ENCODE measurements at places on chromosomes 7 and 10. TPM values are rescaled to one million over a fixed set of nuclear protein-coding genes. Genes with fewer than 3 reads are reported as not detected.
A peak's percentile ranks its signal among the peaks of the same experiment; 100 is the strongest.

DNA sequence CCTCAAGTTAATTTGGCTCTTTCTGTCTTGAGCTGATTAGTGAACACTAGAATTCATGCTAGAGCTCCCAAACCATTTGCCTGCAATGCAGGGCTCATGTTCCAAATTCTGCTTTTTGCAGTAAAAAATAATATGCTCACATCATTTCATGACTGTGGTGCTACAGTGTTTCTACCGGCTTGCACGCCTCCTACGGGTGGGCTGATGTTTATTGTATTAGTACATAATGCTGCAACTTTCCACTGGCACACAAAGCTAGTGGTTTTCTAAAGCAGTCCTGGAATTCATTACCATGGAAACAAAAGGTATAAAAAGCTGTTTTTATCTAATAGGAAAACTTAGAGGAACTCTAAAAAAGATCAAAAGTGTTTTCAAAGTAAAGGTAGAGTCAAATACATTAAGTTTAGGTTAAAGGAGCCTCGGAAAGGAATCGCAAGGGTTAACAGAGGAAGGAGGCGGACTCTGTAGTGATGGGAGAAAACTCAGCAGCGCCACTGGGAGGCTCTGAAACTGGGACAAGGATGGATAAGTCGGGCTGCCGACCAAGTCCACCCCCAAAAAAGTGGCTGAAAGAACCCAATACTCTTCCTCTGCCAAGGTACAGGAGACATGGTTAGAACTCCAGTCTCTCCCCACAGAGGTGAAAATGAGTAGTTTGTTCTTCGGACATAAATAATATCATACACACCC, 25.9 kb downstream of the GRM8 start:
- H3K4me1 ChIP-seq, result no peaks in the 10 kb centered on the region
- H3K36me3 ChIP-seq, result no peaks in the 10 kb centered on the region
- no peak for DNase-seq
- no peaks in the 10 kb centered on the region for H3K27me3 ChIP-seq
- no peak overlapping the region for H3K27ac ChIP-seq

- DNase-seq, result no peak
- no peaks in the 10 kb centered on the region for H3K36me3 ChIP-seq
- no peaks in the 10 kb centered on the region for H3K27me3 ChIP-seq
- H3K27ac ChIP-seq, result peak overlapping the region; percentile 48
Measured at GRCh38 chr7:28389504-28390395, 22.6 kb upstream of the CREB5 start.

- H3K36me3 ChIP-seq, result no peaks in the 10 kb centered on the region
- no peak overlapping the region for H3K27ac ChIP-seq
- no peak overlapping the region for H3K4me3 ChIP-seq
Measured at GRCh38 chr10:20502903-20503585, 394.1 kb downstream of the NEBL start.

DNA sequence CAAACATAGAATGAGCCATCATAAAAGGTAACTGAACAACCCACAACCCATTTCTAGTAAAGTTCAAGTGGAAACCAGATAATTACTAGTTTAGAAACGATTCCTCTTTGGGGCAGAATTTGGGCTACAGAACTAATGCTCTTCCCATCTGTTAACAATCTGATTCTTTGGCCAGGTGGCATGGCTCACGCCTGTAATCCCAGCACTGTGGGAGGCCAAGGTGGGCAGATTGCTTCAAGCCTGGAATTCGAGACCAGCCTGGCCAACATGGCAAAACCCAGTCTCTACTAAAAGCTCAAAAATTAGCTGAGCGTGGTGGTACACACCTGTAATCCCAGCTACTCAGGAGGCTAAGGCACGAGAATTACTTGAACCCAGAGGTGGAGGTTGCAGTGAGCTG, 18.5 kb downstream of the CYP51A1 start:
- H3K27ac ChIP-seq, result no peak overlapping the region
- H3K4me3 ChIP-seq, result no peak overlapping the region
- H3K27me3 ChIP-seq, result no peaks in the 10 kb centered on the region
- no peak for DNase-seq
- no peaks in the 10 kb centered on the region for H3K4me1 ChIP-seq
- H3K36me3 ChIP-seq, result peaks cover 28% of the 10 kb centered on the region

DNA sequence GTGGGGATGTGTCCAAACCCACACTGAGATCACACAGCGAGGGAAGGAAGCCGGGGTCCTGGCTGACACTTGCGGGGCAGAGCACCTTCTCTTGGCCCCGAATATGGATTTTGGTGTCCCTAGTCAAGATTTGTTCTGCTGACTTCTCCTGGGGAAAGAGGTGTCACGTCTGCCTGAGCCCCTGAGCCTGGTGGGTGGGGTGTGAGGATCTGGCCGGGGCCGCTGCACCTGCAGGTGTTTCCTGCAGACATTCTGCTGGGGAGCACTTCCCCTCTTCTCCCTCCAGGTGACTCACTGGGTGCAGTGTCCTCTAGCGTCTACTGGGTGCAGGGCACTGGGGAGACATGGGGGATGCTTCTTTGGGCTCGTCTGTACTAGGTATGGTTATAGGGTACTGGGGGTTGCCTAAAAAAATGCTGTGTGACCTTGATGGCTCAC, 99.2 kb downstream of the GRK5 start:
- no peaks in the 10 kb centered on the region for H3K27me3 ChIP-seq
- H3K4me3 ChIP-seq, result no peak overlapping the region
- H3K36me3 ChIP-seq, result no peaks in the 10 kb centered on the region
- peaks cover 13% of the 10 kb centered on the region for H3K4me1 ChIP-seq

GRCh38 chr10:114517368-114518250, 113.3 kb upstream of the AFAP1L2 start:
- no peak for DNase-seq
- no peak overlapping the region for H3K27ac ChIP-seq
- no peaks in the 10 kb centered on the region for H3K36me3 ChIP-seq
- peaks cover 7% of the 10 kb centered on the region for H3K4me1 ChIP-seq
- no peak overlapping the region for H3K4me3 ChIP-seq
- H3K27me3 ChIP-seq, result no peaks in the 10 kb centered on the region

DNA sequence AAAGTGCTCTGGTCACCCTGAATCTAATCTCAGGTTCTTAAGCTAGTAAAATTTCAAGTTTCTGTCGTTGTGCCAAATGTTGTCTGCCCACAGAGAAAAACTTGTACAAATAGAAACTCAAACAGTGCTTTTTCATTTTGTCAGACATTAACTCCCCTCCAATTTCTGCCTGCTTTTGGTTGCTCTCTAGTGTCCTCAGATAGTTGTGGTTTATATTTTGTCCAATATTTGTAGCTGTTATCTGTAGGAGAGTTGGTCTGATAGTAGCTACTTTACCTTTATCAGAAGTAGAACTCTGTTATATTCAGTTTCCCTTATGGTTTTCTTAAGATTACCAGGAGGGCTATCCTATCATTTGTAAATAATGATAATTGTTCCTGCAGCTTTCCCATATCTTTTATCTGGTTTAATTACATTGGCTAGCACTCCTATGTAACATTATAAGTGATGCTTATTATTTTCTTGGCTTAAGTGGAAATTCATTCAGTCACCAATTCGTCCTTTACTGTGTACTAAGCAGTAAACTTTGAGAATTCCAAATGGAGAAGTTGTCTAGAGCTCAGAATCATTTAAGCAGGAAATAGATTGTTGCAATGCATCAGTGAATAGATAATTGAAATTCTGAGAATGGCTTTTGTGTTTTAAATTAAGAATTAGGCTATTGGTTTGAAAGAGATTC, 91.0 kb downstream of the ANKIB1 start:
- H3K4me3 ChIP-seq, result no peak overlapping the region
- no peak for DNase-seq
- no peaks in the 10 kb centered on the region for H3K4me1 ChIP-seq
- no peaks in the 10 kb centered on the region for H3K27me3 ChIP-seq

- no peaks in the 10 kb centered on the region for H3K36me3 ChIP-seq
- no peak for DNase-seq
- no peak overlapping the region for H3K27ac ChIP-seq
Measured at GRCh38 chr10:129545261-129545660, 78.2 kb downstream of the MGMT start.

DNA sequence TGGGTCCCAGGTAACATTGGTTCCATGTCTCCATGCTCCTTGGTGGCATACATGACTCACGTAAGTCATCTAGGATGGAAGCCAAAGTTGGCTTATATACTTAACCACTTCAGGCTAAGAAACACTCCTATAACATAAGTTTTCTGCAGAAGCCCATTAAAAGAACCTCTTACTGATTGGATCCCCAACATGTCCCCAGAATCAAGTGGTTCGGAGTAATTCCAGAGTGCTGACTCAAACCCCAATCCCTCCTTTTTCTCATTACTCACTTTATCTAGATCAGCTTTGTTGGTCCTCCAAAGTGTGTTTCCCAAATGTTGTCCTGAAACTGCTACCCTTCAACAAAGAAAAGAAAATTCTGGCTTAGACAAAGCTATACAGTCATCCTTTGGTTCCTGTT, 10.1 kb upstream of the ATOH7 start:
- H3K27ac ChIP-seq, result no peak overlapping the region
- no peaks in the 10 kb centered on the region for H3K36me3 ChIP-seq
- no peak for DNase-seq
- no peaks in the 10 kb centered on the region for H3K4me1 ChIP-seq
- H3K4me3 ChIP-seq, result no peak overlapping the region
- H3K27me3 ChIP-seq, result no peaks in the 10 kb centered on the region

GRCh38 chr10:130776724-130777123, 534.8 kb downstream of the TCERG1L start:
- H3K27me3 ChIP-seq, result no peaks in the 10 kb centered on the region
- no peaks in the 10 kb centered on the region for H3K4me1 ChIP-seq
- H3K36me3 ChIP-seq, result no peaks in the 10 kb centered on the region
- no peak for DNase-seq
- H3K27ac ChIP-seq, result no peak overlapping the region
- no peak overlapping the region for H3K4me3 ChIP-seq

DNA sequence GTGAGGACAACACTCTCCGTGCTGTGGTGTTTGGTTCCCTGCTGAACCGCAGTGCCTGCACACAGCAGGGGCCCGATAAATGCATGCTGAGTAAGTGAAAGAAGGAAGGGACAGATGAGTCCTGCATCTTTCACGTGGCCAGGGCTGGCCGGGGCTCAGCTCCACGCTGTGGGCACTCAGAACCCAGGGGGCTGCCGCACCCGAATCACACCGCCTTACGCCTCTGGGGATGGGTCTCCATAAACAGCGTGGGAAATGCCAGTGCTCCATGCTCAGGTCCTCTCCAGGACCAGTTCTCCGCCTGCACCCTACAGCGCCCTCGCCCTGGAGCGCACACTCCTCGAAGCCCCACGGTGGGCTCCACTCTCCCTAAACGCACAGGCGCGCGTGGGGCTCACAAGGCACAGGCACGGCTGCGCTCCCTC, 38.1 kb downstream of the RASGEF1A start:
- no peak overlapping the region for H3K27ac ChIP-seq
- H3K4me1 ChIP-seq, result no peaks in the 10 kb centered on the region
- peaks cover 38% of the 10 kb centered on the region for H3K27me3 ChIP-seq
- H3K4me3 ChIP-seq, result no peak overlapping the region
- peak; percentile 77 for DNase-seq

GRCh38 chr7:35697414-35698175, 2.7 kb upstream of the HERPUD2 start:
- H3K4me3 ChIP-seq, result no peak overlapping the region
- H3K27ac ChIP-seq, result no peak overlapping the region
- no peak for DNase-seq
- H3K4me1 ChIP-seq, result peaks cover 23% of the 10 kb centered on the region

- H3K36me3 ChIP-seq, result no peaks in the 10 kb centered on the region
- DNase-seq, result no peak
- H3K27ac ChIP-seq, result no peak overlapping the region
- H3K4me1 ChIP-seq, result no peaks in the 10 kb centered on the region
- H3K4me3 ChIP-seq, result no peak overlapping the region
- H3K27me3 ChIP-seq, result peaks cover 62% of the 10 kb centered on the region
Measured at GRCh38 chr10:3395458-3395861, 222.9 kb upstream of the PITRM1 start.

DNA sequence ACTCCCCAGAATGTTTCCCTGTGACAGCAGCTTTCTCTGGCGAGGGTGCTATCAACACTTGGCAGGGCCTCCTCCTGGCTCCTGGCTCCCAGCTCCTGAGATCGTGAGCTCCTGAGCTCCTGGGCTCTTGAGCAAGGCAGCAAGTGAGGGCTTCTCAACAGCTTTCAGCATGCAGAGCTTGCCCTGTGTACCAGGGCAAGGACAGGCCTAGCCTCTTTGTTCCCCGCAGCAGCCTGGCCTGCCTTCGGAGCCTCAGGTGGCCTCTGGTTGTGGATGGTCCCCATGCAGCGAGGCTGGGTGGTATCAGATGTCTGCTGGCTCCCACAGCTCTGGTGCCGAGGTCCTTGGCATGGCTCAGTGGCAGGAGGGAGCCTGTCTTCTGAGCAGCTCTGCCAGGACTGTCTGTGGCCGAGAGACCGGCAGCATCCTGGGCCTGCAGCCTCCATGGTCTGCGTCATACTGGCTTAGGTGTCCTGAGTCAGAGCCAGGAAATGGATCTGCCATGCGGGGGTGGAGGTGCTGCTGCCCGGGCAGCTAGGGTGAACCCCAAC, 44.2 kb downstream of the ZMIZ1 start:
- no peaks in the 10 kb centered on the region for H3K27me3 ChIP-seq
- H3K27ac ChIP-seq, result peak overlapping the region; percentile 93
- peak; percentile 98 for DNase-seq
- peaks cover 24% of the 10 kb centered on the region for H3K36me3 ChIP-seq

- H3K4me3 ChIP-seq, result no peak overlapping the region
- H3K4me1 ChIP-seq, result no peaks in the 10 kb centered on the region
- no peak overlapping the region for H3K27ac ChIP-seq
- H3K27me3 ChIP-seq, result no peaks in the 10 kb centered on the region
Measured at GRCh38 chr7:86768967-86769760, 125.5 kb downstream of the GRM3 start.

DNA sequence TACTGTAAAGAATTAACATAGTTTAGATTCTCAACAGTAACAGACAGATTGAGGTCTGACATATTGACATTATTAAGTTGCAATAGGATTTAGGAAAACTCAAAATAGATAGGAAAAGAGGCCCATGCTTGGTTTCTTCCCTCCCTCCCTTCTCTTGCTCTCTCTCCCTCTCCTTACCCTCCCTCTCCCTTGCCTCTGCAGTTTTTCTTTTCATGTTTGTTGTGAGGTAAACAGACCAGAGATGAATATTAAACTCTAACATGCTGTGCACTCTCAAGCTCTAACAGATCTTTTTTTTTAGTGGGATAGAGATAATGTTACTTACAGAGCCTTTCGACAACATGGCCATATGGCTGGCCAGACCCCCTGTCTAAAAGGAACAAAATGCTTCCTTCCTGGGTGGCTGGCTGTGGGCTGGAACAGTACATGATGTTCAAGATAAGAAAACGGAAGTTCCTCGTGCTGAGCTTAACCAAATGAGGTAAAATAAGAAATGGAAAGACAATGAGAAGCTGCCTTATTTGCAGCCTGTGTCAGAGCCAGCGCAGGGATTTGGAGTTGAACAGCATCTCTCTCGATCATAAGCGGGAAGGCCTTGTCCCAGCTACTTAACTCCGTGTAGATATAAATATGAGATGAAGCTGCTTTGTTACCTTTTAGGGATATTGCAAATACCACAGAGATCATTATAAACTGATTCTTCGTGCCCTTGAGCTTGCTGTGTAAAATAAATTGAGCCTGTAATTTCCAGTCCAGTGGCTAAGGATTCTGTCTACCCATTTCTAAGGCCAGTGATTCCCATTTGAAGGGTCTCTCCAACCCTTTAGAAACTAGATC, 391.9 kb upstream of the NPVF start:
- no peak overlapping the region for H3K27ac ChIP-seq
- DNase-seq, result no peak
- no peak overlapping the region for H3K4me3 ChIP-seq
- H3K36me3 ChIP-seq, result no peaks in the 10 kb centered on the region

The CFAP46 gene
- total RNA-seq, result 0.29 TPM

The IQCE gene
- 18.8 TPM for total RNA-seq

The NPFFR1 gene
- total RNA-seq, result not detected

The HECTD2 gene
- 17.1 TPM for total RNA-seq

The SPAM1 gene
- total RNA-seq, result not detected

The PRSS37 gene
- total RNA-seq, result not detected

The IQUB gene
- total RNA-seq, result 0.88 TPM

The HOXA9 gene
- 19.5 TPM for total RNA-seq

The CDK14 gene
- total RNA-seq, result 39.1 TPM

The ABCB4 gene
- total RNA-seq, result under 0.01 TPM
